ENCODE measurements at places on chromosomes 7 and 10.

GRCh38 chr7:63925626-63926460 lies 72.8 kb upstream of the ZNF722 start:
- peak; percentile 86 for DNase-seq

- DNase-seq, result no peak
Observed at GRCh38 chr7:13181216-13181615, 493.8 kb downstream of the ARL4A start.

GRCh38 chr7:149716932-149717307 lies 56.5 kb downstream of the ZNF467 start:
- no peak for DNase-seq

GRCh38 chr10:30036341-30036740 lies 23.0 kb downstream of the JCAD start:
- DNase-seq, result no peak

GRCh38 chr10:103653581-103654037 lies 160.1 kb downstream of the NEURL1 start:
- DNase-seq, result no peak

DNA sequence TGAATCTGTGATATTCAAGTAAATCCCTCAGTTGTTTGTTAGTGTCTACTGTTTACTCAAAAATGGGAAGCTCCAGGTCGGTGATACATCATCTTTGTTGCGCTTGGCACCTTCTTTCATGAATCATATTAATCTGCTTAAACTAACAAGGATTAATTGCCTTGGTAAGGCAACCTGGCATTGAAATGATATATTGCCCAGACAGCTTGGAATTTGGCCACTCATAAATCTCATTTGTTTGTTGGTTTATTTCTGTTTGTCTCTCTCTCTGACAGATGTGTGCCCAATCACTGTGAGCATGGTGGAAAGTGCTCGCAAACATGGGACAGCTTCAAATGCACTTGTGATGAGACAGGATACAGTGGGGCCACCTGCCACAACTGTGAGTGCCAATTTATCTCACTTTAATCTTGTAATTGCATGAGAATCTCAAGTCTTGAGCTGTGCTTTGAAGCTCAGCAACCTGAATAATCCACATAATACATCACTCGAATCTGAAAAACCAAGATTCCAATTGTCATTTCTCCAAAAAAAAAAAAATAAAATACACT lies 1104.8 kb upstream of the C7orf33 start:
- no peak for DNase-seq

- no peak for DNase-seq
Observed at GRCh38 chr10:90695915-90696676, 161.7 kb downstream of the HTR7 start.

- no peak for DNase-seq
Observed at GRCh38 chr7:151905766-151906165, 28.9 kb upstream of the PRKAG2 start.

DNA sequence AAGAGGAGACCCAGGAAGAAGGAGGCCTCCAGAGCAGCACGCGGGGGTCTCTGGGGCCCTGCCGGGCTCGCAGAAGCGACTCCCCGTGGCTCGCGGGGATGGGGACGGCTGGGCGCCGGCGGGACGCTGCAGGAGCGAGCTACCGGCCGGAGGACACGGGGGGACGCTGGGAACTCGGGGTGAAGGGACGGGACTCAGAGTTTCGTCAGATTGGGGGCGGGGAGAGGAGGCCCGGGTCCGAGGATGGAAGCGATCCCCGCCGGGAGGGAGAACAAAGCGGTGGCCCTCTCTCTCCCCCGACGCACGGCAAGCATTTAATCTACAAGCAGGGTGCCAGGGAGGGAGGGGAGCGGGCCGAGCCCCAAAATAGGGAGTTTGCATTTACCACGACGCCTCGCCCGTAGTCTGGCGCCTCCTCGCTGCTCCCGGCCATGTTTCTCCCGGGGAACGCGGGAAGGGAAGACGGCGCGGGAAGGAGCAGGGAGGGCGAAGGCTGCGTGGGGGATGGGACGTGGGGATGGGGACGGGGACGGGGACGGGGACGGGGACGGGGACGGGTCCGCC lies at the start of gene PRTFDC1:
TSS of gene PRTFDC1 (minus strand) at position 464 of the 564 bp plus-strand sequence. CDS start at position 433, 31 bp downstream.
- DNase-seq, result no peak

DNA sequence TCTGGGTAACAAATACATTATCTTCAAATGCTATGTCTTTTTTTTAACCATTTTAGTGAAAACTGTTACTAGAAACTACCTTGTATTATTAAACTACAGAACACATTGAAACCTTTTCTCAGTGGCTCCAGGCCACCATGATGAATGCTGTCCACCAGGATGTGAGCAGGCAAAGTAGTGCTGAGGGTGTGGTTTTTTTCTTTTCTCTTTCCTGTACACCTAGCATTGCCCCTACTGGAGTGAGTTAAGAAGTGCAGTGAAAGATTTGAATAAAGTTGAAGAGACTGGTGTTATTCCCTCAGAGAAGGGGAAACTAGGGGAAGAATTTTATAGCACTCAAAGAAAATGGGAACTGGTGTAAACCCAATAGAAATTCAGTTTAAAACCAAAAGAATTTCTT lies 120.0 kb upstream of the SAMD8 start:
- no peak for DNase-seq

GRCh38 chr10:102674566-102674965 lies 30.3 kb downstream of the TRIM8 start:
- no peak for DNase-seq

- DNase-seq, result no peak
Observed at GRCh38 chr7:93092757-93093370, 24.9 kb downstream of the SAMD9 start.

- no peak for DNase-seq
Observed at GRCh38 chr7:30173058-30173897, 38.5 kb downstream of the MTURN start.

DNA sequence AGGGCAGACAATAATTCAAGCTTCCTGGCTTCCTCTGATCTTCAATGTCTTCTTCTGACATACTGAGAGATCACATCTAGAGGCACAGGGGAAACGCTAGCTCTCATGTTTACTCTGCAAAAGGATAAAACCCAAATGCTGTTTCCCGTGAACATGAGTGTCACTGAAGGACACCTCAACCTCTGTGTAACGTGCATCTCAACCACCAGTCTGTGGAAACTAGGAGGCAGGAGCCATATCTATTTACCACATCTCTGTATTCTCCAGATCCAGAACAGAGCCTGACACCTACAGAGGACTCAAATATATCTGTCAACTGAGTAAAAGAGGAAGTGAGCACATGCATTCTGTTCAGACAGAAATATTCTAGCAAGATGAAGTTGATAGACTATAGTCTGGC lies 140.3 kb upstream of the TARP start:
- DNase-seq, result no peak

DNA sequence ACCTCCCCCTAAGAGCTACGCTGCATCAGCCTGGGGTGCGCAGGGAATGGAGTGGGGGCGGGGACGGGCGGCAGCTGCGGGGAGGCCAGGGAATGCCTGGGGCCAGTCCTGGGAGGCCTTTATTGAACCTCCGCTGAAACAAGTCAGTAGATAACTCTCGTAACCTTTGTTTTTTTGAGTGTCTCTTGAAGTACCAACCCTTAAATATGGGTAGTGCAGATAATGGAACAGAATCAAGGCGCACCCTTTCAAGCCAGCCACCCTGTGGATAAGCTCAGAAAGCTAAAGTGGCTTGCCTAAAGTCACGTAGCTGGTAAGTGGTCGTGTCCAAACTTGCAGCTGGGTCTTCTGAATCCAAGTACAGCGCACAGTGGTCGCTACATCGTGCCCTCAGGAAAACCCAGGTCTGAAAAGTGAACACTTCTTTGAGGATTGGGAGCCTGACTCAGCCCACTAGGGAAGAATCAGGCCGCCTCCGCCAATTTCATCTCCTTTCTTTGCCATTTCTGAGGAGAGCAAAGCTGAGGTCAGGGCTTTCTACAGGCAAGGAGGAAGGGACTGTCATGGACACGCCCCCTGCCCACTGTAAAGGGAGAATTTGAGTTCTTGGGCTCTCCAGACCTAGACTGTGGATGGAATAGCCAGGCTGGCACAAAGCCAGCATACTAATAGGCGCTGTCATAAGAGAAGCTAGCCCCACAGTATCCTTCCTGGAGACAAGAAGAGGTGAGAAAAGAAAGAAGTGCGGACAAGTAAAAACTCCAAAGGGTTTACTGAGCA lies 3.2 kb upstream of the EGR2 start:
- DNase-seq, result no peak

DNA sequence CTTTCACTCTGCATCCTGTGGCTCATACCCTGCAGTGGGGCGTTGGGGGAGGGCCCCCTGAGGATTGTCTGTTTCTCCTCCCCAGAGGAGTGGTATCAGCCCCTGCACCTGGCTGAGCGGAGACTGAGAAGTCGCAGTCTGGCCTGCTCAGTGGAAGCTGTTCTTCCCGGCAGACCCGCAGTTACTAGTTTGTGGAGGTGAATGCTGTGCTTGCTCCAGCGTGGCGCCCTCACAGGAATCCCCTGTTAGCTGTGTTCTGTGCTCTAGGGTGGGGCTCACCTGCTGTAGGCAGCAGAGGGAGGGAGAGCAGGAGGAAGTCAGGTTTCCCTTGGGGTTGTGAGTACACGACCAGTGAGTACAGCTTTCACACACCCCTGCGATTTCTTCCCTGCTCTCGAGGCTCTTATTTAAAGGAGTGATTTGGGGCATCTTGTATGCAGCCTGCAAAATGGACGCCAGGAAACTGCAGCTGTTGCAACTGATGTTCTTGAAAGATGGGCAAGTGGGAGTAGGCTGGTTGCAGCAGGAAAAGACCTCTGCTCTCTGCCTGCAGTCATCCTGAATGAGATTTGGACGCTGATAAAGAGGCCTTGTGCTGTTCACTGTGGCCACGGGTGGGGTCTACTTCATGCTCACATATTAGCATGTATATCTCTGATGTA lies 66.4 kb downstream of the HK1 start:
- DNase-seq, result no peak

- no peak for DNase-seq
Observed at GRCh38 chr7:22842973-22843372, 20.3 kb upstream of the TOMM7 start.

GRCh38 chr7:151244841-151245346 lies 3.6 kb downstream of the SMARCD3 start:
- DNase-seq, result no peak

GRCh38 chr7:44059219-44060090 lies 5.9 kb downstream of the PGAM2 start:
- no peak for DNase-seq

GRCh38 chr10:99347672-99348071 lies 18.5 kb downstream of the CNNM1 start:
- no peak for DNase-seq

DNA sequence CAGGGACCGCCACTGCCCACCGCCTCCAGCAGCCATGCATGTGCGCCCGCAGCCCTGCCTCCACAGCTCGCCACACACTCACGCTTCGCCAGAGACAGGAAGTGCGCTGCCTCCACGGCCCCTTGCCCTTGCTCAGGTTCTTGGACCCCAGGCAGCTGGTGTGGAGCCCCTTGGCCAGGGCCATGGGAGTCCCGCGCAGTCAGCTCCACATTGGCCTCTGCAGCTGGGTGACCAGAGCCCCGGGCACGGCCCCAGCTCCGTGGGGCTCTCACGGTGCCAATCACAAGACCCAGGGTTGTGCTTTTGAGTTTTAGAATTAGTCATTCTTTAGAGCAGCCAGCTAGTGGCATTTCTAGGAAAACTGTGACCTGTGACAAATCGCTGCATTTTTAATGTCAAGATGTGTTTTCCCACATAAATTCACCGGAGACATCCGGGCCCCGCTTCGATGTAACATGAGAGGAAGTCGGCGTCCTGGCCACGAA lies 4.3 kb upstream of the UTF1 start:
- peak; percentile 11 for DNase-seq

GRCh38 chr7:106610996-106611886 lies 49.7 kb downstream of the CCDC71L start:
- no peak for DNase-seq

- DNase-seq, result no peak
Observed at GRCh38 chr7:102253973-102254370, 32.7 kb upstream of the SH2B2 start.

- DNase-seq, result no peak
Observed at GRCh38 chr7:99478464-99479440, 6.1 kb downstream of the ZNF789 start.

- no peak for DNase-seq
Observed at GRCh38 chr10:98376485-98376884, 38.5 kb downstream of the PYROXD2 start.

GRCh38 chr10:76959111-76959510 lies 678.5 kb downstream of the KCNMA1 start:
- no peak for DNase-seq

GRCh38 chr10:91339729-91340128 lies 70.4 kb upstream of the HECTD2 start:
- DNase-seq, result no peak

GRCh38 chr10:100325158-100325557 lies 4.9 kb downstream of the PKD2L1 start:
- no peak for DNase-seq

Data from stimulated activated CD8-positive, alpha-beta memory T cell treated with anti-CD3 and anti-CD28 coated beads, Interleukin-15, amount 100 ng/mL, for 48 hours (primary cell).